ENCODE measurements at places on chromosomes 11 and 22. TPM values are rescaled to one million over a fixed set of nuclear protein-coding genes. Genes with fewer than 3 reads are reported as not detected.

FXYD6 gene
- not detected for total RNA-seq

- no peak for DNase-seq
These were observed 21.4 kb upstream of the ACER3 start for GRCh38 chr11:76839311-76839710.

DNA sequence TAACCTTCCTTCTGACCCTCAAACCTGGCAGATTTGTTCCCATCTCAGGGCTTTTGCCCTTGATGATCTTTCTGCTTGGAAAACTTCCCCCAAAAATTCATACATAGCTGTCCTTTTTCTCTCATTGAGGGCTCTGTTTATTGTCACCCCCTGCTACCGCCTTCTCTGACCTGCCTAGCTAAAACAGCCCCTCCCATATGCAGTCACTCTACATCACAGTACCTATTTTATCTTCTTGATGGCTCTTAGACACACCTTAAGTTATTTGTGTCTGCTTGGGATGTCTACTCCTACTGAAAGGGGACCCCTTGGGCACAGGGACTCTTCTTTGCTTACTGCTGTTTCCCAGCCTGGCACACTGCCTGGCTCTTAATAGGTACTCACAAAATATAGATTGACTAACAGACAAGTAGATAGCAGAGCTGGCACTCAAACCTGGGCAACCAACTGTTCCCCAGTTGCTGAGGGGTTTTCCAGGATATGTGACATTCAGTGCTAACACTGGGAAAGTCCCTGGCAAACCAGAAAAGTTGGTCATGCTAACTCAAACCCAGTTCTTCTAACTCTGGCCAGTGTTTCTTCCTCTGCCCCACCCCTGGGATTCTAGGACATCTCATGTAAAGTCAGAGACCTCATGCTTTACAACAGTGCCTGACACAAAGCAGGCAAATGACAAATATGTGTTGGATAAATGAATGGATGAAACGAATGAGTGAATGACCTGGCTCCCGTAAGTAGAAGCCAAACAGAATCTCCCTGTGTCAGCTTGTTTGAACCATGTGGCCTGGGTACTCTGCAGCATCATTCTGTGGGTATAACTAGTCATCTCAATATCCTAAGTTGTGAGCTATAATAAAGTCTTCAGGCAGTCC lies 19.8 kb upstream of the FJX1 start:
- no peak for DNase-seq

GRCh38 chr11:124899383-124900145 lies 1.9 kb upstream of the ROBO4 start:
- DNase-seq = no peak

GRCh38 chr22:24500277-24500820 lies 5.2 kb downstream of the UPB1 start:
- DNase-seq = no peak

DDT gene
- 85.1 TPM for total RNA-seq

MOV10L1 gene
- total RNA-seq = not detected

DNA sequence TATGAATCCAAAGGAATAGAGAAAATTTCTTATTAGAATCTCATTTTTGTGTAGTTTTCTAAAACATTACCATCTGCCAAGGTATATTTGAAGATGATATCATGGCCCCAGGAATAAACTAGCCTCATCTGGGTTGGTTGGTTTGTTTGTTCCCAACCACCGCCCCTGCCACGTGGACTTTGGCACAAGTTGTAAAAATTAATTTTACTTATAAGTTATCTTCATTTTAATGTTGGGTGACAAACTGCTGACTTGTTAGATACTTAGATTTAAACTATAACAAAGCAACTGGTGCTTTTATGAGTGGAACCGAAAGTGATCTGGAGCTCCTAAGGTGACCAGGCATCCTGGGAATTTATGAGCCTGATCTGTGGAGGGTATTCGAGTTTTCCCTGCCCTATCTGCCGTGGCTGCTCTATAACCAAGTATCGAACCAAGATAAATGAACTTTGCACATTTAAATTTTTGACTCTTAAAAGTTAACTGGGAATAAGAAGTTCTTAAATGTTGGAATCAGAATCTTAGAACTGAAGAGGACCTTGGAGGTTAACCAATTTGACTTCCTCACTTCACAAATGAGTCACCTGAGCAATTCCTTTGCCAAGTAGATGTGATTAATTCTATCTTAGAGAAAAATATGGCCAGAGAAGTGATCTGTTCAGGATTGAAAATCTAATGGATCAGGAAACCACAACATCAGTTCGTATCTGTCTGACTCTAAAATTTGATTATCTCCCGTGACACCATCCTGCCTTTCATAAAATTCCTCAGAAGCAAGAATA lies 129.1 kb upstream of the ARHGAP42 start:
- DNase-seq = no peak

GLYAT gene
- not detected for total RNA-seq

LMNTD2 gene
- total RNA-seq = 1.1 TPM

Data from activated T-cell treated with anti-CD3 and anti-CD28 coated beads, Interleukin-2, amount 50 U/mL, for 4 hours (primary cell).